ENCODE measurements at places on chromosomes 1 and 21.

- no peak for DNase-seq
Measured at GRCh38 chr1:157230500-157230899, 92.3 kb upstream of the ETV3 start.

DNA sequence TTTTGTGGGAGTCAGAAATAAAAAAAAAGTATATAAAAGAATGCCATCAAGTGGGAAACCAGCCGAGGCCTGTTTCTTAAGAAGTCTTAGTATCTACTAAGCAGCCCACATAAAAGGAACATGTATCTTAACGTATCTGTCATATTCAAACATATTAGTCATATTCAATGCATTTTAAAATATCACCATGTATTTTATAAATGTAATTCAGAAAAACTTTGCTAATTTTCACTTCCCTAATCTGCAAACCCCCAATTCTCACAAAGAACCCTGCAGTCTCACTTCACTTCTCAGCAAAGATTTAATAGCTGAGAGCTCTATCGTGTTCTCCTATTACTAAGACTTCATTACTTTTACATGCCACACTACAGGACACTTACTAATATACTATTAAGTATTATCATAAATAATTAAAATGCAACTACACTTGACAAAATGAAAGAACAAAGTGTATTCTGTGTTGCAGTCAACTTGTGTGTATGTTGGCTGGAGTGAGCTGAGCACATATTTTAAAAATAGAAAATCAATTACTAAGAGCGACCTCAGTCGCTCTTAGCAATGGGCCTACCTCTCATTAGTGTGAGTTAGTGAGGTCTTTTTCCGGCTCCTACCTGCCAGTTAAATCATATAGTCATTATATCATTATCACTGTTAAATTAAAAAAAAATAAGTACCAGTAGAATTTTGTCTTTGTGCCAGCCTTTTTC is 484.3 kb downstream of the LMO4 start:
- no peak for DNase-seq

- peak; percentile 45 for DNase-seq
Measured at GRCh38 chr1:23743287-23744152, at the start of gene ELOA. Gene ELOA, plus strand, starts transcription at chr1:23743471. Its CDS starts 33 bp downstream, at chr1:23743504.

DNA sequence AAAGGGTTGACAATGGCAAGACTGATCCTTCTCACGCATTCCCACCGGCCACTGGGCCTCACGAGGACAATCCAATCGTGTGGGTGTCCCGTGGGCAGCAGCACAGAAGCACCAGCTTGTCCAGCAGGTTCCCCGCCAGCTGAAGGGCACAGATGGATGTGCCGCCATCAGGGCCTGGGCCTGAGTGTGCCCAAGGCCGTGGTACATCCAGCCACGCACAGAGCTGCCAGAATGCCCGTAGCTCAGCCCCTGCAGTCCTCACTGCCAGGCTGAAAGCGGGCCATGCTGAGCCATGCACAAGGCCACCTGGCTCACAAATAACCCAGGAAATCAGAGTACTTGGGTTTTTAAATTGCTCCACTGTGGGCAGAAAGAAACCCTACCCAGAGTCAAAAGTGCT is 7.0 kb downstream of the NPHP4 start:
- DNase-seq, result no peak

DNA sequence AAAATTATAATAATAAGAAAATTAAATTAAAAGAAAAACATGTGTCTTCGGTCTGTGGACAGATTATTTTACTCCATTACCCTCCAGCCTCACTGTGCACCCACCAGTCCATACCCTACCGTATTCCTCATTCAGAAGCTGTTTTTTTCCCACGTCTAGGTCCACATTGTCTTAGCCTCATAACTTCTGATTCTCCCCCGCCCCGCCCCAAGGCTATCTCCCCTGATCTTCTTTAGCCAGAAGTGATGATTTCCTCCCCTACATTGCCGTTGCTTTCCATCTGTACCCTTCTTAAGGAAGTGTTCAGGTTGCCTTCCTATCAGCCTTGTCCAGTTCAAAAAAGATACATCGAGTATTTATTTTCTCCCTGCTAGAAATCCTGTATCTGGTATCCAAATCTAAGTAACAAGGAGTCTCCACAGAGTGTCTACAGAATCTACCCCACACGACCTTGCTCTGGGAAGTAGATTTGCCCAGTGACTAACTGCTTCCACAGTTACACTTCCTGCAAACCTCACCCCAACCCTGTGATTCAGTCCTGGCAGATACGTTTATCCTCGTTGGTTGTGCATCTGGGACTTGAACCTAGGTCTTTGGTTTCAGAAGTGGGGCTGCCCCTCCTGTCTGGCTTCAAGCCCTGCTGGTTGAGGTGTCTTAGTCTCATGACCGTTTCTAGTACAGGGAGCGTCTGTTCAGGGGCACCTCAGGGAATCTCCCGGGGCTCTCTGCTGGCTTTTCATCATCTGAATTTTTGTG is 470.2 kb downstream of the CAMTA1 start:
- no peak for DNase-seq

DNA sequence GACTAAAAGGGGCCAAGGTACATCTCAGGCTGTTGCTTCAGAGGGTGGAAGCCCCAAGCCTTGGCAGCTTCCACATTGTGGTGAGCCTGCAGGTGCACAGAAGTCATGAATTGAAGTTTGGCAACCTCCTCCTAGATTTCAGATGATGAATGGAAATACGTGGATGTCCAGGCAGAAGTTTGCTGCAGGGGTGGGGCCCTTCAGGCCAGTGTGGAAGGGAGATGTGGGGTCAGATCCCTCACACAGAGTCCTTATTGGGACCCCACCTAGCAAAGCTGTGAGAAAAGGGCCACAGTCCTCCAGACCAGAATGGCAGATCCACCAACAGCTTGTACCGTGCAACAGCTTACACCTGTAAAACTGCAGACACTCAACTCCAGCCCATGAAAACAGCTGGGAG is 67.4 kb upstream of the PTGS2 start:
- DNase-seq, result no peak

DNA sequence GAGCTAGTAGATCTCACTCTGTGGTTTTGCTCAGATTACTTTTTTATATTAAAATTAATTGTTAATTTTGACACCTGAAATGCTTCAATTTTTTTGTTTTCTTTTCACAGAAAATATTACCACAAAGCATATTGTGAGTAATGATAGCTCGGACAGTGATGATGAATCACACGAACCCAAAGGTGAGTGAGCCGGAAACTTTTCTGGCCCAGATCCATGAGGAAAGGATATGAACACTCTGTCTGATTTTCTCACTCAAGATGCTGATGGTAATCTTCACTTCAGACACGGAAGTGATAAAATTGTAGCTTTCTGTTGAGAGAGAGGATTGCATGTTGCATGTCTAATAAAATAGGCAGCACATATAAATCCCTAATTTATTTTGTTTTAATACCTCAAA is 121.8 kb downstream of the PLA2G4A start:
- DNase-seq, result no peak

- no peak for DNase-seq
Measured at GRCh38 chr1:111587509-111588174, 31.9 kb upstream of the RAP1A start.

GRCh38 chr1:38612951-38613350 is 246.6 kb downstream of the RRAGC start:
- no peak for DNase-seq

All from stimulated activated CD8-positive, alpha-beta memory T cell treated with anti-CD3 and anti-CD28 coated beads, Interleukin-7, amount 100 ng/mL, for 24 hours (primary cell).